Retina (tissue), 1 donor: ENCODE measurements at places on chromosomes 11 and 22.

DNA sequence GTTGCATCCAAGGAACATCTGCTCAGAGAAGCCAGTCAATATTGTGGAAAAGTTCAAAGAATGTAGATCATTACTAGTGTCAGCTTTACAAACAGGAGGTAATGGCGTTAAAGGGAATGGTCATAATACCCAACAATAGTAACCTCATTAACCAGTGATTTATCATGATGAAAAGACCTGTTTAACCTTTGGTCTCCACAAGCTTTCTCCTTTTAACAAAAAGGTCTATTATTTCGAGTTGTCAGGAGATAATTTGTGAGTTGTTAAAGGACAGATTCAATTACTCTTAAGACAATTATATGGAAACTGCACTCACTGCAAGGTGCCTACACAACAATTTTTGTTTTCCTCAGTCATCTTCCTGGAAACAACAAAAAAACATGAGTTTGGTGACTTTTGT is 73.8 kb upstream of the HTATIP2 start:
- DNase-seq: no peak

- DNase-seq: no peak
Measured at GRCh38 chr11:3903207-3903896, 47.9 kb downstream of the STIM1 start.

- no peak for DNase-seq
Measured at GRCh38 chr11:86483940-86484794, 109.5 kb downstream of the CCDC81 start.

GRCh38 chr11:99244613-99245012 is 223.9 kb downstream of the CNTN5 start:
- no peak for DNase-seq

DNA sequence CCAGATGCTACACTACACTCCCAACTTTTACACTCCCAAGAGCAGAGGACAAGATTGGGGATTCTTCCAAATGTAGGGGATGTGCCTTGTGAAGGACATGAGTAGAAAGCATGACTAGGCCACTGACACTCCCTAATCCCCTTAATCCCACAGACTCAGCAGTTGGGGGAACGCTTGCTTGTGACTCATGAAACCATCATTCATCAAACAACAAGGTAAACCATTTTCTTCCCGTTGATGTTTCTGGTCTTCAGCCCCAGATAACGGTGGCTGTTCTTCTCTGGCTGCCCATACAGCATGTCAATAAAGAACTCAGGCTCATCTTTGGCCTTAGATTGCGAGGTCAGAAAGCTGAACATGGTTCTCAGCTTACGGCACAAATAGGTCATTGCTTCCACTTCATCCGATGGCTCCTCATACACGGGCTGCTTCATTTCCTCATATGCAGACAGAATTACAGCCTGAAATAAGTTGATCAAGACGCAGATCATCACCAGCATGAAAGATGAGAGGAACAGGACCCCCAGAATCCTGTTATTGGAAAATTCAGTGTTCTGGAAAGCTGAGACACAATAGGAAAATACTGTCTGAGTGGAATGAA is 6.4 kb upstream of the CDPF1 start:
- no peak for DNase-seq

GRCh38 chr11:36296884-36297543 is 926 bp downstream of the PRR5L start:
- no peak for DNase-seq

DNA sequence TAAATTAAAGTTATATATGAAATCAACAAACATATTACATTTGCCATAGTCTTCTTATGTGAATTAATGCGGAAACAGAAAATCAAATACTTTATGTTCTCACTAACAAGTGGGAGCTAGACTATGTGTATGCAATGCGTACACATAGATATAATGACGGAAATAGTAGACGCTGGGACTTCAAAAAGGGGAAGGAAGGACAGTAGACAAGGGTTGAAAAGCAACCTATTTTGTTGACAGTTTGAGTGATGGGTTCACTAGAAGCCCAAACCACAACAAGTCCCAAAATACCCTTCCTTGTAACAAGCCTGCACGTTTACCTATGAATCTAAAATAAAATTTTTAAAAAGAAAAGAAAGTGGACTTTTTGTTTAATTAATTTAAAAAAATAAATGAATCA is 430.8 kb upstream of the CNTN5 start:
- DNase-seq: no peak

- DNase-seq: no peak
Measured at GRCh38 chr11:68994894-68995285, 14.1 kb upstream of the MRGPRD start.

DNA sequence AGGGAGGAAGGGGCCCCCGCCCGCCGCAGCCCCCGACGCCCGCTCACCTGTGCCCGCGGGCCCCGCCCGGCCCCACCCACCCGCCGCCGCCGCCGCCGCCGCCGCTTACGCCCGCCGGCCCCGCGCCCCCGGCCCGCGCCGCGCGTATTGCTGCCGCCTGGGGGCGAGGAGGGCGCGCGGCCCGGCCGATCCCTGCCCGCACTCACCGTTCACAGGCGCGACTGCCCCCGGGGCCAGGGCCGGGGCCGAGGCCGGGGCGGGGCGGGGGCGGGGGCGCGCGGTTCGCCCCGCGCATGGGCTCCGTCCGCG is 212 bp downstream of the HRAS start:
- no peak for DNase-seq
